ENCODE measurements at places on chromosomes 1 and 21.
A peak's percentile ranks its signal among the peaks of the same experiment; 100 is the strongest.

GRCh38 chr1:189217646-189218045 is 1260.0 kb downstream of the BRINP3 start:
- DNase-seq = no peak

- DNase-seq = peak; percentile 89
These were observed 48.4 kb upstream of the CD34 start for GRCh38 chr1:207959141-207959825.

DNA sequence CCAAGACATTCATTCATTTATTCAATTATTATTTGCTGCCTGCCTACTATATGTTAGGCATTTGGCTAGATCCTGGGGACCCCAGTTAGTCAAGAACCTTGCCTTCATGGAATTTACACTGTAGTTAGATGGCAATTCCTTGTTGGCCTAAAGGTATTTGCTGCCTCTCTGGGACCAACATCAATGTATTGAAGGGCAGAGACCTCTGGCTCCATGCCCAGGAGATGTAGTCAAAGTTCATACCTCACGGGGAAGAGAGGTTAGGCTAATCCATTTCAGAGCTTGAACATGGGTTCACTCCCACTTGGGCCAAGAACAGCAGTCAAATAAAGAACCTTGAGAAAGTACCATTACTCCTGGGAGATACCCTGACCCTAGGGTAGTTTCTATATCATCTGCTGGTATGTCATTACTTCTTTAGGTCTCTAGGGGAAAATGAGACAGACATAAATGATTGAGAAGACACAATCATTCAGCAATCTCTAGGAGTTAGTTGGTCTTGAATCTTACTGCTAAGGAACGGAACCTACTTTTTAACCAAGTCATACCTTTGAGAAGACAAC is 32.0 kb downstream of the SORT1 start:
- no peak for DNase-seq

DNA sequence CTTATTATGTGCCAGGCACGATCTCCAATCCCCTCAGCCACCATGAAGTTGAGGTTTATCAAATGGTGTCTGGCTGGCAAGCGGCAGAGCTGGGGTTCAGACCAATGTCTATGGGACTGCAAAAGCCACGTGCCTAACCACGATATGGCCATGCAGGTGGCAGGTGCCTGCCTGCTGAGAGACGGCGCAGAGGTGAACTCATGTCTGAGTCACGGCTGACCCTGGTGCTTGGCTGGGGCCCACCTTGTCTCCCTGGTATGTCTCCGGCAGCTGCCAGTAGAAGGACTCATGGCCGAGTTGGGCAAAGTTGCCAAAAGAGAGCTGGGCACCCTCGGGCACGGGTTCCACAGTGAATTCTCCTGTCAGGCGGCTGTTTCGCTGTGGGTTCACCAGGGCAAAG is 59.9 kb downstream of the LDLRAD2 start:
- no peak for DNase-seq

- DNase-seq = no peak
These were observed 107.8 kb downstream of the NGF start for GRCh38 chr1:115230281-115230680.

DNA sequence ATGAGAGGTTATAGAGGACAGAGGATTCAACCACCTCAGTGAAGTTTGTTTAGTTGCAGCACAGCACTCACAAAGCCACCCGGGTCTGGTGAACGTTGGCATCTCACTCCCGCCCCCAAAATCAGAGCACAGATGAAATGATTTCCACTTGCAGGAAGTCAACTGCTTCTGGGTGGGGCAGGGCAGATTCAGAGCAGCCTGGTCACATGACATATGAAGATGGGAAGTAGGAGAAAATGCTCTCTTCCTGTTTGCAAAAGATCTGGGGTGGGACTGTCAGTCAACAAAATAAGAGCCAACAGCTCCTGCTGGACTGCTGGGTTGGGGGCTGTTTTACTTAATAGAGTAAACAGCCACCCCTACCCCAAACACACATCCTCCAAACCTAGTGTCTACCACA is 43.2 kb downstream of the LRRC71 start:
- no peak for DNase-seq

DNA sequence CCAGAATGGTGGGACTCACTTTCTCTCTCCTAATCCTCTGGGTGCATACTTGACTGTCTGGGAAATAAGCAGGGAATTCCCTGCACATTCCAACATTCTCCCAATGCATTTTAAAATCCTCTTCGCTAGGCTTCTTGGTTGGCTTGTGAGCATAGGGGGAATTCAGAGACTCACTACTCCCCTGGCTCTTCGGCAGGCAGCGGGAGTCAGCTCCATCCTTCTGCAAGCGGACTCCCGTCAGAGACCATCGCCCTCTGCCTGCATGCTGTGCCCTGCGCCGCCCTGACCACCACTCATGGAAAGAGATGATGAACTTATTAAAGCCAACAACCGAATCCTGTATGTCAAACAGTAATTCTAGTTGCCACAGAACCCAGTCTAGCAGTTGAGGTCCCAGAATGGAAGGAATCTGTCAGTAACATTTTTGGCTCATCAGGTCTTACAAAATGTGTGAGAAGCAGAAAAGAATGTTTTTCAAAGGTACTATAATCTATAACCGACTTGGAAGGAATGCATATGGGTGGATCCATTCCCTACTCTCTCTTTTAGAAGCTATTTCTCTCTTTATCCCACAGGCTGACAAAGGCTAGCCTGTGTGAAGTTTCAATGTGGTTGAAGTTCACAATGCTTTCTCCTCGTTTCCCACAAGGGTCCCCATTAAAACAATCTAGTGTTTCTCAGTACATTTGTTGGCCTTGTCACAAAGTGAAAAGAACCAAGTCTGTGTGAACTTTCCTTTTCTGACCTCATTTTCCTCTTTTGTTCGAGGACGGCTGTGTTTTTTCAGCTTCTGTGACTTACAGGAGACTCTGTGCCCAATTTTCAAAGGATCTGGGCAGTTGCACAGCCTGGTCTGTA is 119.1 kb upstream of the ADAR start:
- DNase-seq = no peak

DNA sequence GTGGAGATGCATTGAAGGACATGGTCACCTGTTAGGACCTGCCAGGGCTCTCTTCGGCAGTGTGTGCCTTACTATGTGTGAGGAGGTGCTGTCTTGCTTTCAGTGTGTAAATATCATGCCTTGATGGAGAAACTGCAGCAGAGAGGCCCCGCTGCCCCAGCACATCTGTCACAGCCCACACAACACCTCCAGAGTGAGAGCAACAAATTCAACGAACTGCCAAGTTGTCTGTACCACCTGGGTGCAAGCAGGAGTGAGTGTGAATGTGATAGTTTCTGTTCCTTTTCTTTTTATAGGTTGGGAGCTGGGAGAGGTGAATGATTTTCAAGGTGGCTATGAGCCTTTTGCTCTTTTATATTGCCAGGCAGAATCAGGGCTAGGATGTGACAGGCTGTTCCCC is 114.6 kb upstream of the KIAA0040 start:
- DNase-seq = no peak

DNA sequence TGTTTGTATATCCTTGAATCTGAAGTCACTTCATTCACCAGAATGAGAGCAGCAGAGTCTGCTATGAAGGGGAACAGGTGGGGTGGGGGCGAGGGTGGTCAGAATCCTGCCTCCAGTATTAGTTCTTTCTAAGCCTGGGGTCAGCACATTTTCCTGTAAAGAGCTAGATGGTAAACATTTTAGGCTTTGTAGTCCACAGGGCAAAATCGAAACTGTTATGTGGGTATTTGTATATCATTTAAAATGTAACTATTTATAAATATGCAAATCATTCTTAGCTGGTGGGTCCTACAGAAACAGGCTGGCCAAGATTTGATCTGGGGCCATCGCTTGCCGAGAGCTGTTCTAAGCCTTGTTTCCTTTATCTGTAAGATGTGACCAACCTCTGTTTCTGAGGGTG is 96.0 kb downstream of the IGSF21 start:
- DNase-seq = no peak

GRCh38 chr1:171742577-171742922 is 685 bp upstream of the VAMP4 start:
- peak; percentile 57 for DNase-seq

- peak; percentile 37 for DNase-seq
These were observed 40.9 kb downstream of the ATP6V1G3 start for GRCh38 chr1:198499588-198499987.

DNA sequence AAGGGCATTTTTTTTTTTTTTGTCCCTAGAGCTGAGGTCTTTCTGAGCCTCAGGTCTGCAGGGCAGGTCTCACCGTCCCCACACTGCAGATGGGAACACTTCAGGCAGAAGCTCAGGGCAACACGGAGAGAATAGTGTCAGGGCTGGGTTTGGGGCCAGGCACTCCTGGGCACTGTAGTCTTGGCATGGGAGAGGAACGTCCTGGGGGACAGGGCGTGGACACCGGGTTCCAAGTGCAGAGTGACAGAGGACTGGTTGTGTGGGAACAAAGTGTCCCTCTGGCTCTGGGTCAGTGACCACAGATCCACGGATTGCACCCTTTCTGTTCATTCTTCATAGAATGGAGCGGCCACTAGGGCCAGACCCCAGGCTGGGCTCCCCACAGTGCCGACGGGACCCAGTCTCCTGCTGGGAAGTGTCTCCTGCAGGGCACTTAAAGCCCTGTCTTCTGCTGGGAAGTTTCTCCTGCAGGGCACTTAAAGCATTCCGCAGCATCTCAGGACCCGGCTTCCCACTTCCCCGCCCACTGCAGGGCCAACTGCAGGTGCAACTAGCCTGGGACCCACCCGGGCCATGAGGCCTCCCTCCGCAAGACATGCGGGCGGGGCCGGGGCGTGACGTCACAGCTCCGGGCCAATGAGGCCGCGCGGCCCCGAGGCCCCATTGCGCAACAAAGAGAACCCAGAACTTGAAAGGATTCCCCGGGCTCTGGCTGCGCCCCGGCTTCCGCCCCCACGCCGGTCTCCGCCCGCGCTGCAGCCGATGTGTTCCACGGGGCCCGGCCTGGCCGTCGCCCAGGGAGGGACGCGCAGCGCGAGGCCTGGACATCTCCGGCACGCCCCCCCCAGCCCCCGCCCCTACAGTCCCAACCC is 1.2 kb downstream of the GPR153 start:
- DNase-seq = peak; percentile 96

DNA sequence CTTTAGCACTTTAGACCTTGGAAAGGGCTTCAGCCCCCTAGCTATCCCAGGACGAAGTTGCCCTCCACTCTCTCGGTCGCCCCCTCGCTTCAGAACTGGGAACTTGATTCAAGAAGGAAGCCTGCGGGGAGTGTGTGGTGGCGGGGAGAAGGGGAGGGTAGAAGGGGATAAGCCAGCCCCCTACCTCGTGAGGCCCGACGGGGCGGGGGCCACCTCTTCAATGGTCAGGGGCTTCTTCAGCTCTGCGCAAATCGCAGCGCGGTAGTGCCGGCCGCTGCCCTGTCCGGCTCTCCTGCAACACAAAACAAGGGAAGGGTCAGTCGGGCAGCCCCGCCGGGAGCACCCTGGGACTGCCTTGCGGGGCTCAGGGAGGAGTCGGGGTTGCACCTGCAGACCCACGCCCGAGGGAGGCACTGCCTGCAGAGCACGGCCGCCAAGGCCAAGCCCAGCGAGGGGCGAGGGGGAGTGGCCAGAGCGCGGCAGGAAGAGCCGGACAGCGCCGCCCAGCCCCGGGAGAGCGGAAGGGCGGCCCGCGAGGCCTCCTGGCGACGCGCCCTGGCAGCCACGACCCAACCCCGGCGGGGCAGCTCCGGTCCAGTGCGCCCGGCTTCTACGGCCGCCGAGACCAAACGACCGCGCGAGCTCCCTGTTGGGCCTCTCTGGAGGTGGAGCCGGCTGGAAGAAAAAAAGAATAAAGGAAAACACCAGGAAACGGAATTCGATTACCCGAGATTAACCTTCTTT is 56.2 kb upstream of the RASAL2 start:
- DNase-seq = peak; percentile 97

- no peak for DNase-seq
These were observed 23.3 kb downstream of the CEPT1 start for GRCh38 chr1:111163363-111163762.

- DNase-seq = peak; percentile 88
These were observed 27.3 kb upstream of the ZNF362 start for GRCh38 chr1:33228935-33229487.

DNA sequence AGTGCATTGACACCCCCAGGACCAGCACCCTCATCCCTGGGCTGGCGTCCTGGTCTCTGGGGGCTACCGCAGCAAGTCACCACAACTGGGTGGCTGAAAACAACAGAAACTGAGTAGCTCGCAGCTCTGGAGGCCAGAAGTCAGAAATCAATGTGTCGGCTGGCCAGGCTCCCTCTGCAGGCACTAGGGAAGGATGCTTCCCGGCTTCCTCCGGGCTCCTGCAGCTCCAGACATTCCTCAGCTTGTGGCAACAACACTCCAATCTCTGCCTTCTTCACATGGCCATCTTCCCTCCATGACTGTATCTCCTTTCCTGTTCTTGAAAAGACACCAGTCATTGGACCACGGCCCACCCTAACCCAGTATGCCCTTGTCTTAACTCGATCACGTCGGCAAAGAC is 224.2 kb downstream of the NPHP4 start:
- DNase-seq = no peak

GRCh38 chr1:15104768-15105167 is 48.8 kb upstream of the TMEM51 start:
- no peak for DNase-seq

DNA sequence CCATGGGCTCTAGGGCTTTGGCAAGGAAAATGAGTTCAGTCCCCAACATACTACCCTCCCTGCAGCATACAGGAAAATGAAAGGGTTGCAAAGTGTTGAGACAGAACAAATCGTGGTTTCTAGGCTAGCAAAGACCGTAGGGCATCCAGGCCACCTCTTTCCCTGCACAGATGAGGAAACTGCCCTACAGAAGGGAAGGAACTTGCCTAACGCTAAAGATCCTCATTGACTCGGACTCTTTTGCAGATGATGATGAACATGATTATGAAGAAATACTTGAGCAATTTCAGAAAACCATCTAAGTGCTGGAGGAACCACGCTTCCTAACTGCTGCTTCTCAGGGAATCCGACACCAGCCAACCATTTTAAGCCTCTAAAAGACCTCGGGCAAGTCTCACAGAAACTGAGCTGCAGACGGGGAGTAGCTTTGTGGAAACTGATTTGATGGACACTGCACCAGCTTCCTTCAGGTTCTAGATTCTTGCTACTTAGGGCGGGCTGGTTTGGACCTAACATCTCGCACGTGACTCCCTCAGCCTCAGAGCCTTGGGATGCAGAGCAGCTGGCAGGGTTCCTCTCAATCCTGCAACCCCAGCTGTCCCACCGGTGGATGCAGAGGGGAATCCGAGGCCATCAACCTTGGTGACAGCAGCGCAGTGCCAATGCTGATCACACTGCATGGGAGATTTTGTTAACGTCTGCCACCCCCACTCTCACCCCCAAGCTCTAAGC is 13.4 kb downstream of the THEMIS2 start:
- no peak for DNase-seq

DNA sequence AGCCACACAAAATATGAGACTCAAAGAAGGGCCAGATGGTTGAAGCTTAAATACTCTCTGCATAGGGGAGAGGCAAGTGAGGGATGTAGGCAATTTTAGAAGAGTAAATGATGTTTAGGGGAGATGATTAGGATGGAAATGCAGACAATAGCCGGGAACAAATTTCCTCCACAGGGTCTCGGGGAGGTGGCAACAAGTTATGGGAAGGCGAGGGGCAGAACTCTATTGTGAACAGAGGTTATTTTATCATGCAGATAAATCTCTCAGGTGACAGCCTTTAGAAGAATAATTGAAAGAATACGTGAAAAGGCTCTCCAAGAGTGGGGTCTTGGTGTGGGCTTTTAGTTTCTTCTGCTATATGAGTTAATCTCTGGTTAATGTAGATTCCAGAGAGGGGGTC is 166.7 kb downstream of the GALNT2 start:
- DNase-seq = no peak
